Fibroblast of the aortic adventitia (primary cell): ENCODE measurements at places on chromosomes 5 and 9.

GRCh38 chr9:135507104-135508035 is 6.9 kb downstream of the MRPS2 start:
- DNase-seq: no peak

DNA sequence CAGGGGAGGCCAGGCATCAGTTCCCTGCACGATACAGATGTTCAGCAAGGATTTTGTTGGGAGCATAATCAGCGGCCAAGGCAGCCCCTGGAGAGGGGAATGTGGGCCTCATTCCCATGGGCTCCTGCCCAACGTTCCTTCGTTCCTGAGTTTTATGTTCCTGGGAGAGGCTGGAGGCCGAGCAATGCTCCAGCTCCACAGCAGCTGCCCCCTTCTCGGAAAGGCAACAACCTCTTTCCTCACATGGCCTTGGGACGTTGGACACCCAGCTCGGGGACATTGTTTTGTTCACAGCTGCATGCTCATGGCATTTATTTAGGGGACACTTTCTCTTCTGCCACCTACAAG is 63.8 kb upstream of the COL15A1 start:
- DNase-seq: peak; percentile 42

DNA sequence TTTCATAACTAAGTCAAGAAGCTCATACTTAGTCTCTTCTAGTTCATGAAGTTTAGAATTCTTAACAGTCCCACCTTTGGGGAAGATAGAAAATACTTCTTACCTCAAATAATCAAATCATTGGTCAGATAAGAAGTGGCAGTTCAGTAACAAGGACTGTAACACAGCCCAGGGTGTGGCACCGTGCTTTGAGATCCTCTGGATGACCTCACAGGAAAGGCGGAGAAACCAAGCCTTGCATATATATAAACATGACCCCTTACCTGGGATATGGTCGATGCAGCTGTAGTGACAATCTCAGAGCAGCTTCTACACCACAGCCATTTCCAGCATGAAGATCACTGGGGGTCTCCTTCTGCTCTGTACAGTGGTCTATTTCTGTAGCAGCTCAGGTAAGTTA is at the start of gene SPINK7:
TSS of gene SPINK7 (plus strand) at position 271 of the 400 bp plus-strand sequence. CDS start at position 332, 61 bp downstream.
- DNase-seq: no peak

GRCh38 chr9:107894572-107895261 is 405.1 kb upstream of the KLF4 start:
- DNase-seq: peak; percentile 96
